GM23338 (cell line): ENCODE measurements at places on chromosomes 7 and 10. TPM values are rescaled to one million over a fixed set of nuclear protein-coding genes. Genes with fewer than 3 reads are reported as not detected.

Gene FAM25A
- polyA plus RNA-seq, result not detected in 2 replicates

Gene CYP3A4
- not detected in 2 replicates for polyA plus RNA-seq

Gene FOXK1
- 2.0 and 2.3 TPM in 2 replicates for polyA plus RNA-seq

Gene AGAP4
- 17.6 and 19.9 TPM in 2 replicates for polyA plus RNA-seq

Gene DRGX
- not detected in 2 replicates for polyA plus RNA-seq

Gene MBL2
- polyA plus RNA-seq, result not detected in 2 replicates

Gene ZNF853
- polyA plus RNA-seq, result 0.32 and 0.78 TPM in 2 replicates

Gene TUBAL3
- polyA plus RNA-seq, result not detected in 2 replicates

Gene CALHM1
- polyA plus RNA-seq, result 0.11 and 0.16 TPM in 2 replicates

Gene PRSS37
- polyA plus RNA-seq, result 0.23 and 0.58 TPM in 2 replicates

Gene OR2A5
- not detected in 2 replicates for polyA plus RNA-seq
